Stomach (tissue), 19 donors: ENCODE measurements at places on chromosomes 5 and 9. TPM values are rescaled to one million over a fixed set of nuclear protein-coding genes. Genes with fewer than 3 reads are reported as not detected.

DNA sequence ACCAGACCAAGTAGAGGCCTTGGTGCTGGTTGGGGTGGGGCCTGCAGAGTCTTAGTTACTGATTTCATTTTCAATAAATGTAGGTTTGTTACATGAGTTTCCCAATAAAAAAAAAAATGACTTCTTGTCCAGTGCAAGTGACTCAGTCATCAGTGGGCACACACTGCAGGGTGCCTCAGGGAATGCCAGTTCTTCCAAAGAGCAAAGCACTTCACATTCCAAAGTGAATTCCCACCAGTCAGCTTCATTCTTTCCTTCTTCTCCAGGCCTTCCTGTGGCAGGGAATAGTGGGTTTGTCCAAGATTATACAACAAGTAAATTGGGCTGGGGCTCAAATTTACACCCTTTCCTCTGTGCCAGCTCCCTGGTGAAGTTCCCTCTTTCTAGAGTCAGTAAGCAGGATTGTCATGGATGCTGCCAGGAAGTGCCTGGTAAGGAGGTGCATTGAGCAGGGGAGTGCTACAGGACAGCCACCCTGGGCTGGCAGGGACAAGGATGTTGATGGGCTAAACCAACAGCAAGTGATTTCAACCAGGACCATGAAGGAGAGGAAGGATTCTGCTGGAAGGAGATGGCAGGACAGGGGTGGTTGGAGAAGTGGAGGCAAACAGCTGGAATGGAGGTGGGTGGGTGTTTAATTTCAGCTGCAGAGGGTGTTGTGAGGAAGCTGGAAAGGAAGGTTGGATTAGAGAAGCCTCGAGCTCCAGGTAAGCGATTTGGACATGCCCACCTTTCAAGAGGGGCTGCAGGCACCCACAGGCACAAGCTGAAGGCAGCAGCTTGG, 3.7 kb upstream of the B4GALT7 start:
- DNase-seq, result no peak

Gene RALGPS1
- 38.9 TPM for total RNA-seq

Gene SHISAL2B
- total RNA-seq, result not detected

DNA sequence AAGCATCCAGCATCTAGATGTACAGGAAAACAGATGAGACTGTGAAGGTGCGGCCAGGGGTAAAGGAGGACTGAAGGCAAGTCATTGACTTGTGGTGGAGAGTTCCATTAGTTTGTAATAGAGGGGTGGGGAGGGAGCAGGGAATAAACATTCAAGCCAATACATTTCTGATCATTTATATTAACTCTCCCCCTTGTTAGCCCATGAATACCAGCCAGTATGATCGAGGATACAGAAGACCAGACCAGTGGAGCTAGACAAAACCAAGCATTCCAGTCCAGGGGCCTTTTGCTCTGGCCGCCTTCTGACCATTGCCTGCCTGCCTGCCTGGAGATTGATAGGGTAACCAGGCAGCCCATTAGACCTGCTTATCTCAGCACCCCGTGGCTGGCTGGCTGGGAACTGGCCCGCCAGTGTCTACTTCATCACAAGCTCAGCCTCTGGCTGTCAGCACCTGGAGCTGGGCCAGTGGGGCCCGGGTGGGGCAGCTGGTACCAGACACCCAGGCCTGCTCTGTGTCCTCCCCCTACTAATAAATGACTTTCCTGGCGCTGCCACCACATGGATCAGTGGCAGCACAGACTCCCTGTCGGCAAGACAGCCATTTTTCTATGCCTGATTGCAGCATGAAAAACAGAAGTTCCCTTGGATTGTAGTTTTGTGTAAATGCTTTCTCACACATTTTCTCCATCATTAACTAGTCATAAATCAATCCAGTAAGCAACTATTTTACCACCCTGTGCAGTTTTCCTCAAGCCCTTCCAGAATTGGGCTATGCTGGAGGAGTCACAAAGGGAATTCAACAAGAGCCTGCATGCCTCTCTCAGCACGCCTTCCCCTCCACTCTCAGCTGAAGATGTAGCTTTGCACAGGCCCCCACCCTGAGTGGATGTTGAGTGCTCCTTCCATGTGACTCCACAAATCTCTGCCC, 181.3 kb downstream of the SNCAIP start:
- peak; percentile 85 for DNase-seq

Gene STK10
- total RNA-seq, result 29.8 TPM

DNA sequence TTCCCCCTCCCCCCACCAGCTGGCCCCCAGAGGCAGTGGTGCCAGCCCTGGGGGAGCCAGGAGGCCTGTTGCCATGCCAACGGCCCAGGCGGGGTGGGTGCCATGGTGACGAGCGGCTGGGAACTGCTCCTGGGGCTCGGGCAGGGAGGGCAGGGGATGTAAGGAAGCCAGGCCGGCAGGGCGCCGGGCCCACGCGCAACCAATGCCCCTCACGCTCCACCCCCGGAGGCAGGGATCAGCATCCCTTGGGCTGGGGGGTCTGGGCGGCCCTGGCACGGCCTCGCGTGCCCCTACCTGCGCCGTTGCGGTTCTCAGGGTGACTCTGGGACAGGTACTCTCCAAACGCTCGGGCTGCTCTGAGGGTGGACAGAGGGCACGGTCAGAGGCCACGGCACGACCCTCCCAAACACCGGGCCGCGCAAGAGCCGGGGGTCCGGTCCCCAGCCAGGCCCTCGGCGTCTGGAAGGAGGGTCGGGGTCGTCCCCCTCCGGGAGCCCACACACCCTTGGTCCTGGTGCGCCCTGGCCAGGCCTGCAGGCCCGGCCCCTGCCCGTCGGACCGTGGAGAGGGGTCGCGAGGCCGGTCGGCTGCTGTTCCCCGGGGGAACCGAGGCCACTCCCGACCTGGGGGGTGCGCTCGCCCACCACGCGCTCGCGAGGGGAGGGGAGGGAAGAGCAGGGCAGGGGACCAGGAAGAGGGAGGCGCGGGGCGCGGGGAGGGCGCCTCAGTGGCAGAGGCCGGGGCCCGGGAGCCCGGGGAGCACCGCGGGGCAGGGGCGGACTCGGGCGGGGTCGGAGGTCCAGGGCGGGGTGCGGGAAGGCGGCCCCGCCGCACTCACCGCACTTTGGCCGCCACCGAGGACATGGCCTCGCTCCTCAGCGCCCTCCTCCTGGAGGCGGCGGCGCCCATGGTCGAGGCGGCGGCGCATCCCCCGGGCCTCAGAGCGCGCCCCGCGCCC, 661 bp downstream of the NSMF start:
- peak; percentile 76 for DNase-seq

DNA sequence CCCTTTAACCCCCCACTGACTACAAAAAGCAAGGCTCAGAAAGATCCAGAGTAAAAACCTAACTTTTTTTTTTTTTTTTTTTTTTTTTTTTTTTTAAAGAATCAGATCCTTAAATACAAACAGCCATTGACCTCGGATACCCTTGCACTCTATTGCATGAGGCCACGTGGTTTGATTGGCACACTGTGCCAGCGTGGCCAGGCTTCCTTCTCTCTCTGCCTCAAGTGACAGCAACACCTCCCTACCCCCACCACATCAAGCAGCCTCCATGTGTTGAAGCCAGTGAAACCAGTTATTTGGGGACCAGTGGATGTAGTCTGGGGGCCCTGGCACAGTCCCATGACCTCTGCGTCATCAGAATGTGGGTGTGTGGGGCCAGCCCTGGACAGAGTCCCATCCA, 71.4 kb downstream of the OTULIN start:
- no peak for DNase-seq

Gene GABRA1
- not detected for total RNA-seq

DNA sequence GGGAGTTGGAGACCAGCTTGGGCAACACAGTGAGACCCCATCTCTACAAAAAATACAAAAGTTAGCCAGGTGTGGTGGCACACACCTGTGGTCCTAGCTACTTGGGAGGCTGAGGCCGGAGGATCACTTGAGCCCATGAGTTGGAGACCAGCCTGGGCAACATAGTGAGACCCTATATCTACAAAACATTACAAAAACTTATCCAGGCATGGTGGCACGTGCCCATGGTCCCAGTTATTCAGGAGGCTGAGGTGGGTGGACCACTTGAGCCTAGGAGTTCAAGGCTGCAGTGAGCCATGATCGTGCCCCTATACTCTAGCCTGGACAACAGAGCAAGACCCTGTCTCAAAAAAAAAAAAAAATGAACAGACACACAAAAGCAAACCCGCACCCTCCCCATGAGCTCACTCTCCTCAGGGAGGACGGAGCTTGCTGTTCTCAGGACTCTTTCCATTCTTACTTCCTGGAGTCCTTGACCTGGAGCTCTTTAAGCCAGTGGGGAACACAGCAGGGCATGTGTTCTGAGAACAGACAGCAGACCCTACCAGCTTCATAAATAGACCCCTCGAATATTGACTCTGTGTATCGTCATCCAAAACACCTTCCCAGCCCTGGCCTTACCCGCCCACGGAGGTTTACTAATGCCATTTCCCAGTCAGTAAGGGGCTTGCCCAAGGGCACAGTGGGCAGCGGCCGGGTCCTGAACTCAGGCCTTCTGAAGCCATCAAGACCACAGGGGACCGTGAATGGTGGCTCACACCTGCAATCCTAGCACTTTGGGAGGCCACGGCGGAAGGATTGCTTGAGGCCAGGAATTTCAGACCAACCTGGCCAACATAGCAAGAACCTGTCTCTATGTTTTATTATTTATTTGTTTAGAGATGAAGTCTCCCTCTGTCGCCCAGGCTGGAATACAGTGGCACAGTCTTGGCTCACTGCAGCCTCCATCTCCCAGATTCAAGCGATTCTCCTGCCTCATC, 11.1 kb downstream of the PTGES2 start:
- peak; percentile 44 for DNase-seq

Gene ADAMTS13
- total RNA-seq, result 4.6 TPM

Gene CYLC2
- total RNA-seq, result not detected

GRCh38 chr5:51384281-51384840, 1.1 kb downstream of the ISL1 start:
- no peak for DNase-seq

GRCh38 chr9:123368023-123368422, 12.0 kb downstream of the CRB2 start:
- no peak for DNase-seq

Gene CTNND2
- total RNA-seq, result 0.29 TPM

Gene SPATA31A5
- total RNA-seq, result not detected

Gene FBP2
- not detected for total RNA-seq

DNA sequence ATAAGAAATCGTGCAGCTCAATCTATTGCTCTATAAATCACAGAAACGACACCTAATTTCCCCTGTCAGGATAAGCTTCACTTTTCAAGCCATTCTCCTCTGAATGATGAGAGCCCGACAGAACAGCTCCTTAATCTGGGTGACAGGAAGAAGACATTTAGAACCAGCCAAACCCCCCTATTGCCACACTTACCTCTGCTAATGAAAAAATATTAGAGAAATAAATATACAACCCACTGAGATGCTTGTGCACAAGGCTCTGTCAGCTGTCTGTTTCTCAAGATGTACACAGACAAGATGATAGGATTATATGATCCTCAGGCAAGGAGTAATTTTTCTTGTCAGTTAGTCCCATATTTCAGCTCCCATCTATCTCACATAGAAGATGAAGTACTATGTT, 57.5 kb upstream of the TRIM32 start:
- no peak for DNase-seq

Gene KCNMB1
- 14.7 TPM for total RNA-seq

DNA sequence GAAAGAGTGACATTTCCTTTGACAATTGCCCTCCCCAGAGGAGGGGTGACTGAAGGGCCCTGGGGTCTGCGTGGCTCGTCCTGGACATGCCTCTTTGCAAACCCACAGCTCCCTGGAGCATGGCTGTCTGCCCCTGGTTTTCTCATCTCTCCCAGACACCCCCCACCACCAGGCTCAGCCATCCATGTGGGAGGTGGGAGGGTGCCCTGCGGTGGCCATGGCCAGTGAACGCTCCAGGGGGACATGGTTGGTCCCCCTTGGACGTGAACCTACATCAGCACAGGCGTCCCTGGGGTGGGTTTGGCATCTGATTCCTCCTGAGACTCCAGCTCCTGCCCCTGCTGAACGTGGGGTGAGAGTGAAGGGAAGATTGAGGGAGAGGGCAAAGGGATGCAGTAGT, 67.7 kb upstream of the LMX1B start:
- DNase-seq, result no peak

Gene PLPP7
- total RNA-seq, result 0.29 TPM

GRCh38 chr9:133716564-133717112, 21.5 kb downstream of the SARDH start:
- DNase-seq, result peak; percentile 17

DNA sequence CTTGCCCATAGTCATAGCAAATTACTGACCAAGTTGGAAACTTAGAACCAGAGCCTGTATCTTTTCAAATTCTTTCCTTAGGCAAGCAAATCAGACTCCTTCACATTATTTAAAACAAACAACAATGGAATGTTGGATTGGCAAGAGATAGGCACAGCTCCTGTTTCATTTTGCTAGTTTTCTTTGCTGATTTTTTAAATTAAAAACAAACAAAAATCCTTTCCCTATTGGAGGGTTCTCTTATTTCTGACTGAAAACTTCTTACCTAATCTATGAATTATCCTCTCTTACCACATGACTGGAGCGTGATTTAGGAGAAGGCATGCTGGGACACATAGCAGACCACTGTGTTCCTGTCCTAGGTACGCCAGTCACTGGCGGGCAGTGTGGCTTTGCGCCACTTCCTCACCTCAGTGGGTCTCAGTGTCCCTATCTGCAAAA, 63.0 kb downstream of the TTC39B start:
- DNase-seq, result no peak

DNA sequence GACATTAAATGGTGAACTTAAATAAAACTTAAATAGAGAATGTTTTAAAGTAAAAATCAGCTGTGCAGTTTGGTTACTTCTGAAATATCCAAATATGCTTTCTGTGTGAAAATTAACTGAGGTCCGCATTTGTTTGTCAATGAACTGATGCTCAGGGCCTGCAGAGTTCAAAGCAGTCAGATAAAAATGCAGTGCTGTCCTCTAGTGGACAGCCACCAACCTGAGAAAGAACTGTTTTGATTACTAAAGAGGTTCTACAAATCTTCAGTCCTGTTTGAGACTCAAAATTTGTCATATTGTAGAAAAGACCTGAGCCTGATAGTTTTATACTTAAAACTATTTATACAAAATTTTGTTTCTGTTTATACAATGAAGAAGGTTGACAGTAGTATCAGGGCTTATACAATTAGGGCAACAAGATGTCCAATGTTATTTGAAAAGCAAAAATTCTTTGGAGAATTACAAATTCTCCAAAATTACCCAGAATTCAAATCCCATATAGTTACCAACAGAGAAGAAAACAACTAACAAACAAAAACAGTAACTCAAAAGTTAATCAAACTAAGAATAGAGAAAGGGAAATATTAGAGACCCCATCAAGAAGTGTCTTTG, 232.3 kb upstream of the TBCA start:
- DNase-seq, result peak; percentile 69
